ENCODE measurements at places on chromosomes 7 and 10. TPM values are rescaled to one million over a fixed set of nuclear protein-coding genes. Genes with fewer than 3 reads are reported as not detected.

DNA sequence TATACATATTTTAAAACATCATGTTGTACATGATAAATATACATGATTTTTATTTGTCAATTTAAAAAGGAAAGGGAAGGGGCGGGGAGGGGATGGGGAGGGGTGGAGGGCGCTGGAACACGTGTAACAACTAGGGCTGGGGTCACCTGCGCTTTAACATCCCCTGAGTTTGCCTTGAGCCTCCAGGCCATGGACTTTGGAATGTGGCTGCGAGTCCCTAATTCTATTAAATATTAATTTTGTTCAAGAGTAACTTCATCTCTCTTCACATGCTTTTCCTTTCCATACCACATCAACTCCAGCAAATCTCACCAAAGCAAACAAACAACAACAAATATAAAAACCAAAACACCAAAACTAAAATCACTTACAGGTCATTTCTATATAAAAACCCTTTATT lies 10.6 kb downstream of the IFIT5 start:
- no peak for DNase-seq

The STRIP2 gene
- polyA plus RNA-seq, result 3.0 TPM

GRCh38 chr10:89653410-89653869 lies 8.4 kb upstream of the PANK1 start:
- no peak for DNase-seq

- DNase-seq, result no peak
Measured at GRCh38 chr7:29806208-29806994, at the start of gene WIPF3. TSS of gene WIPF3 (plus strand) at chr7:29806508. CDS start at chr7:29834725, 28,217 bp downstream.

The CRYGN gene
- 3.5 TPM for polyA plus RNA-seq

The TMEM229A gene
- 0.12 TPM for polyA plus RNA-seq

DNA sequence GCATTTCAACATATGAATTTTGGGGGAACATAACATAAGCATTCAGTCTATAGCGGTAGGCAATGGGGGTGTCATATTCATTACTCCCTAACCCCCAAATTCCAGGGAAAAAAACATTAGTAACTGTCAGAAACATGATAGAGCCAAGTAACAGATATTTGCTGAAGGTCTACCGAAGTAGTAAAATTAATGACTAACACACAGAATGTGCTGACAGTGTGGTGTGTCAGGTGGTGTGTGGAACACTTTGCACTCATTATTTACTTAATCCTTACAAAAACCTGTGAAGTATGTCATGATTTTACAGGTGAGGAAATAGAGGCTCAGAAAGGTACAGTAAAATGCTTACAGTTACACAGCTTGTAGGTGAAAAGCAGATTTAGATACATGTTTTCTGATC lies 85.4 kb upstream of the RHOBTB1 start:
- no peak for DNase-seq

All from renal cortex interstitium (tissue), 15 donors.